ENCODE measurements at places on chromosomes 7 and 10.

DNA sequence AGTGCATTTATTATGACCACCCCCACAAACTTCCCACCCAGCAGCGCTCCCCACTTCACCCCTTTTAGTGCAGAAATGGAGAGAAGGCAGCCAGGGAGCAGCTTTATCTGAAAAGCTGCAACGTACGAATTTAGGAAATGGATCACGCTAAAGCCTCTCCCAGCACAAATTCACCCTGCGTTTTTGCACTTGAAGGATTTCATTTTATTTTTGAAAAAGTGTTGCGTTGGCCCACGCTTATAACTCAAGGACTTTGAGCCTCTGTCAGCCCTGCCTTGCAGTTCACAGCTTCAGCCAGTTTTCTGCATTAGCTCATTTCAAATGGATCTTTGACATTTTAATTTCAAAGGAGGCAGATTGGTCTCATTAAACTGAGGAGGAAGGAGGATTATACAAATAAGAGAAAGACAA, 556.1 kb downstream of the KCNMA1 start:
- no peak for DNase-seq

GRCh38 chr7:84811362-84811761, 375.5 kb downstream of the SEMA3D start:
- no peak for DNase-seq

DNA sequence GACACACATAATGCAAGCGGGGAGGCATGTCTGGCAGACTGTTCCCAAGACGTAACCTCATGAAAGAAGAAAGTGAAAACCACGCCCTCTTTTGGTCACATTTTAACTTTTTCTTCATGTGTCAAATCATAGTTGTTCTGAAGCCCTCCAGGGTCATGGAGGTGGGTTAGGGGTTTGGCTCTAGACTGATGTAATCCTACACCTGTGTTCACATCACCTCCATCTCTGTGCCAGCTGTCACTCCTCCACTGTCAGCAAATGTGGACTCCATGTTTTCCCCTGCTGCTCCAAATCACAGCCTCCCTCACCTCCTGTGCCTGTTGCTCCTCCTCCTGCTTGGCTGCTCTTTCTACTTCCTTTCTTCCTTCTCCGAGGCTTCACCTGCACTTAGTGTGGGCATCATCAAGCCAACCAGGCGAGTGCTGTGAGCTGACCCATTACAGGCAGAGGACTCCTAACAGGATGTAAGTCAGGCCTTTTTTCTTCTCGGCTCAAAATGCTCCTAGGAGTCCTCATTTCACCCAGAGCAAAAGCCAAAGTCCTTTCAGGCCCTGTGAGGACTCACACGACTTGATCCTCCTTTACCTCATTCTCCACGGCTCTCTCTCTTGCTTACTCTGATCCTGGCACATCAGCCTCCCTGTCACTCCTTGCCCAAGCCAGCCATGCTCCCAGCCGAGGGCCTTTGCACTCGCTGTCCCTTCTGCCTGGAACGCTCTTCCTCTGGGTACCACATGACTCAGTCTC, 66.4 kb upstream of the IFRD1 start:
- DNase-seq, result no peak

- no peak for DNase-seq
These were observed 84.2 kb downstream of the TBXAS1 start for GRCh38 chr7:139913021-139913844.

DNA sequence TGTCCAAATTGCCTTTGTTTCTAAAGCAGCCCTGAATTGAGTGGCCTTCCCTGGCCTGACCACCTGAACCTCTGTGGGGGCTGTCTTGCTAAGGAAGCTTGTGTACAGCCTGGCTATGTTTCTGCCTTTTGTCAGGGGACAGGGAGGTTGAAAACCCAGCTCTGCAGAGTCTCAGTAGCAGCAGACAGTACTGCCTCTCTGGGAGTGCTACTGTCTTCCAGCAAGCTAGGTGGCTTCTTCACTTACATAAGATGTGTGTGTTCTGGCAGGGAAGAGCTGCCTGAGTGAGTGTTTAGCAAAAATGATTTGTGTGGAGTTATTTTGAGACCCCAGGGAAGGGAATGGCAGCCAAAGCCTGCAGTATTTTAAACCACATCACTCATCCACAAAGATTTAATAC, 57.4 kb downstream of the LRRC4 start:
- DNase-seq, result no peak

DNA sequence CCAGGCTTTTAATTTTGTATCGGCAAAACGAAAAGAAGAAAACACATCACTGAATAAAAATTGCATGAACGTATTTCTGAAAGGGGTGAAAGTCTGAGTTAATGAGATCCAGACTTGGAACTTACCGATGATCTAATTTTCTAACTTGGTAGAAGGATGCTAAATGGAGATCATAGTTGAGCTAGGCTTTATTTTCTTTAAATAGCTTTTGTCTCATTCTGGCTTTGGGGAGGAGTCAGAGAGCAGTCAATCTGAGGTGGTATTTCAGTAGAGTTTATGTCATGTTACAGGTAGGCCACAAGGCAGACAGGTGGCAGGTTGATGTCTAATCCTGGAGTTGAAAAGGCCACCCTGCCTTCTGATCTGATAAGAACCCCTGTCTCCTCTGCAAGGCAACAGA, 161.9 kb downstream of the KIAA1217 start:
- no peak for DNase-seq

All from activated CD8-positive, alpha-beta memory T cell treated with anti-CD3 and anti-CD28 coated beads, Interleukin-2, amount 50 U/mL, for 4 hours (primary cell).